ENCODE measurements at places on chromosomes 6 and 20. TPM values are rescaled to one million over a fixed set of nuclear protein-coding genes. Genes with fewer than 3 reads are reported as not detected.

The EFCAB8 gene
- total RNA-seq: 0.49 TPM

The CAPN11 gene
- 0.82 TPM for total RNA-seq

The RHAG gene
- total RNA-seq: 1.4 TPM

The SNAP25 gene
- 5.1 TPM for total RNA-seq

The LY86 gene
- total RNA-seq: 2.7 TPM

The VNN1 gene
- total RNA-seq: 3.2 TPM

The ARMH2 gene
- not detected for total RNA-seq

The C6orf132 gene
- total RNA-seq: 0.71 TPM

The PROCR gene
- total RNA-seq: 53.5 TPM

- no peak overlapping the region for H3K27ac ChIP-seq
- H3K4me3 ChIP-seq: no peak overlapping the region
- no peaks in the 10 kb centered on the region for H3K27me3 ChIP-seq
- no peaks in the 10 kb centered on the region for H3K36me3 ChIP-seq
Measured at GRCh38 chr20:35248641-35249475, 22.4 kb downstream of the MMP24 start.

DNA sequence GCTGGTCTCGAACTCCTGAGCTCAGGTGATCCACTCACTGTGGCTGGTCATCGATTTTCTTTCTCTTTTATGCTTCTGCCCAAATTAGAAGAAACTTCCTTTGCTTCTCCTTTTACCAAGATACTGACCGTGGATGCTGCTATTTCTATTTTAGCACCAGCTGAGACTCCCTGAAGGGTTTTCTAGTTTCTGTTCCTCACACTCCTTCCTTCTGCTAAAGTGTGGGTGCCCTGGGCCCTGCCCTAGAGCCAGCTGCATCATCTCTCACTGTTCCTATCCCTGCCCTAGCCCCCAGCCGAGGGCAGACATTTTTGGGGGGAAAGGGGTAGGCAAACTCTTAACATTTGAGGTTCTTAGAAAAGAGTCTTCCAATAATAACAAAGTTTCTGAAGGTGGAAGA, 6.3 kb downstream of the SMOC2 start:
- H3K4me1 ChIP-seq: no peaks in the 10 kb centered on the region
- no peak overlapping the region for H3K4me3 ChIP-seq
- no peaks in the 10 kb centered on the region for H3K36me3 ChIP-seq
- peaks cover 4% of the 10 kb centered on the region for H3K27me3 ChIP-seq
- no peak for DNase-seq

DNA sequence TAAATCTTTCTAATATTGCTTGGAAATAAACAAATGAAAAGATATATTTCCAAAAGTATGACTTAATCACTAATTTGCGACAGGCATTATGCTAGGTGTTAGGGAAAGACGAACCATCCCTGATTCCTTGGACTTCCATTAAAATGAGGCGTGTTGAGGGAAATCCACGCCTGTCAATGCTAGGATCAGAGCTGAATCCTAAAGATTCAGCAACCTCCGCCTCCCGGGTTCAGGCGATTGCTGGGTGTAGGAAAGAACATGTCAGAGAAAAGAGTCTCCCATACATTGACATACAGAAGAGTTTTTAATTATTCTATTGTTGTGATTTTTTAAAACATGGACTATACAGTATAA, 16.8 kb upstream of the PRSS16 start:
- peaks cover 29% of the 10 kb centered on the region for H3K27me3 ChIP-seq
- no peaks in the 10 kb centered on the region for H3K4me1 ChIP-seq
- DNase-seq: no peak
- no peaks in the 10 kb centered on the region for H3K36me3 ChIP-seq

GRCh38 chr6:15642276-15642675, 20.6 kb downstream of the DTNBP1 start:
- H3K27me3 ChIP-seq: no peaks in the 10 kb centered on the region
- H3K27ac ChIP-seq: no peak overlapping the region
- H3K4me1 ChIP-seq: no peaks in the 10 kb centered on the region
- peaks cover 11% of the 10 kb centered on the region for H3K36me3 ChIP-seq
- H3K4me3 ChIP-seq: no peak overlapping the region
- DNase-seq: no peak

DNA sequence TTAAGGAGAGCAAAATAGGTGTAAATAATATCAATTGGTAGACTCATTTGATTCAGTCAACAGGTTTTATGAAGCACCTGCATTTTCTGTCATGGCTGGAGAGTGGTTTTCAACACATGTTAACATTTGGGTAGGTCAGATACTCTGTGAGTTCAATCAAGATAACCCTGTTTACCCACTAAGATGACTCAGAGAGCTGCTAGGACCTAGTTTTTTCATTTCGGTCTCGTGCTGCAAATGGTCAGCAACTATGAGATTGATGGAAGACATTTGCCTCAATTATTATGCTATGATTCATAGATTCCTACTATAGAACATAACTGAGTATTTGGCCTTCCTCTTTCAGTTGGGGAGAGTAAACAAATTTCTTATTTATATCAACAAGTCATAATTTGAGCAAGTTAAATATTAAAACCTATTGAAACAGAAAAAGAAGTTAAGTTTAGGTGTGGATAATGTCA, 391.4 kb upstream of the CITED2 start:
- no peak overlapping the region for H3K4me3 ChIP-seq
- no peaks in the 10 kb centered on the region for H3K36me3 ChIP-seq
- peak overlapping the region; percentile 82 for H3K27ac ChIP-seq
- DNase-seq: no peak

GRCh38 chr6:57064809-57065208, 18.3 kb downstream of the KIAA1586 start:
- H3K4me3 ChIP-seq: no peak overlapping the region
- no peak for DNase-seq
- H3K36me3 ChIP-seq: peaks cover 25% of the 10 kb centered on the region
- H3K27me3 ChIP-seq: no peaks in the 10 kb centered on the region
- no peaks in the 10 kb centered on the region for H3K4me1 ChIP-seq
- H3K27ac ChIP-seq: no peak overlapping the region

DNA sequence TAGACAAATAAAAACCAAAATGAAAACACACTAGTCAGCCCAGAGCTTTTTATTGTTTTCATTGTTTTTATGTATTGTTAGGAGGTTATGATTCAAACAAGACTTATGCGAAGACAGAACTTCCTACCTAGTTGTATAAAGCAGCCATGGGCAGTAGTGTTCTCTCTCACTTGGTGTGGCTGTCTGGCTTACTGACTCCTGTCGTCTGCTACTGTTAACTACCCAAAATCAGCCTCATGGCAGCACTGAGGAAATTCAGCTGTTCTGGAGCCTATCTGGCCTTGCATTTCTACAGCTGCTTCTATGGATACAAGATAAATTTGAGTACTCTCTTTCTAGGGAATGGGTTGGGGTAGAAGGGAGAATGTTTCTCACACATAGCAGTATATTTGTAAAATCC, 20.4 kb downstream of the VTA1 start:
- peaks cover 4% of the 10 kb centered on the region for H3K36me3 ChIP-seq
- H3K4me1 ChIP-seq: peaks cover 8% of the 10 kb centered on the region
- no peak for DNase-seq
- H3K27me3 ChIP-seq: no peaks in the 10 kb centered on the region

GRCh38 chr6:41651246-41651961, 13.1 kb downstream of the MDFI start:
- H3K36me3 ChIP-seq: no peaks in the 10 kb centered on the region
- H3K27me3 ChIP-seq: no peaks in the 10 kb centered on the region
- no peak overlapping the region for H3K27ac ChIP-seq
- peak; percentile 43 for DNase-seq

GRCh38 chr6:144594585-144594984, 309.4 kb downstream of the UTRN start:
- no peak overlapping the region for H3K27ac ChIP-seq
- no peaks in the 10 kb centered on the region for H3K36me3 ChIP-seq
- no peak for DNase-seq
- no peaks in the 10 kb centered on the region for H3K4me1 ChIP-seq
- H3K27me3 ChIP-seq: no peaks in the 10 kb centered on the region
- H3K4me3 ChIP-seq: no peak overlapping the region

DNA sequence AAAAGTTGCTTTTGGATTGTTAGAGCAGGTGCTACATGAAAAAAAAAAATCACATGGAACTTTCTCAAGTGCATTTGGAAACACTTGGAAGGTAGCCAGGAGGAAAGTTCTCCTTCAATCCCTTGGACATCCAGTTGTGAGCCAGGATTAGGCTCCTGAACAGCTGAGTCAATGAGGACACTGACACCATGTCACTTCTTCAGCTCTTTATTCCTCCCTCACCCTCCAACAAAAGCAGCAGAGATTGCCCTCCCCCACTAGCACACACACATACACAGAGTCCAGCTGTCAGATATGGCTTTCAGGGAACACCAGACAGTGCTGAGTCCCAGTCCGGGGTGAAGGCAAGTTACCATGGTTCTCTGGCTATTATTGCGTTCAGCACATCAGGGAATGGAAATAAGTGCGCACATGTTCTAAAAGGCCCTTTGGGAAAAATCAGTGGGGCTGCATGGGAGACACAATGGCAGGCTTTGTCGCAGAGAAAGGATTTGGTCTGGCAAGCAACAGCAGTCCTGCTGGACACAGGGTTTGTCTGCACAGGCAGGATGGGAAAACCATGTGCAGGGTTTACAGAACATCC, 124.7 kb upstream of the MARCKS start:
- H3K36me3 ChIP-seq: no peaks in the 10 kb centered on the region
- H3K4me1 ChIP-seq: peaks cover 18% of the 10 kb centered on the region
- no peak overlapping the region for H3K4me3 ChIP-seq
- no peaks in the 10 kb centered on the region for H3K27me3 ChIP-seq

DNA sequence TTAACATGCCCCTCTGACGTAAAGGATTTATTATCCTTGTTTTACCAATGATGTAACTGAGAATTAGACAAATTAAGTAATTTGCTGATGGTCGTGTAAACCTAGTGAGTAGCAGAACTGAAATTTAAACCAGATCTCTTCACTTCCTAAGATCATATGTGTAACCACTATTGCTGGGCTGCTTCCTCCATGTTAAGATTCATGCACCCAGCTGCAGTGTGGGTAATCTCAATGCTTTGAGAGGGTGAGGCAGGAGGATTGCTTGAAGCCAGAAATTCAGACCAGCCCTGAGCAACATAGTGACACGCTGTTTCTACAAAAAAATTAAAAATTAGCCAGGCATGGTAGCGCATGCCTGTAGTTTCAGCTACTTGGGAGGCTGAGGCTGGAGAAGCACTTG, 97.9 kb downstream of the L3MBTL3 start:
- H3K36me3 ChIP-seq: no peaks in the 10 kb centered on the region
- no peak overlapping the region for H3K27ac ChIP-seq
- H3K4me1 ChIP-seq: no peaks in the 10 kb centered on the region
- DNase-seq: no peak
- no peak overlapping the region for H3K4me3 ChIP-seq

GRCh38 chr6:118810420-118811027, 83.4 kb upstream of the ASF1A start:
- DNase-seq: no peak
- no peak overlapping the region for H3K4me3 ChIP-seq
- H3K4me1 ChIP-seq: no peaks in the 10 kb centered on the region
- H3K36me3 ChIP-seq: peaks cover 19% of the 10 kb centered on the region
- no peaks in the 10 kb centered on the region for H3K27me3 ChIP-seq

GRCh38 chr6:129351807-129352206, 358.2 kb downstream of the ARHGAP18 start:
- DNase-seq: no peak
- H3K36me3 ChIP-seq: no peaks in the 10 kb centered on the region
- no peaks in the 10 kb centered on the region for H3K4me1 ChIP-seq
- H3K27ac ChIP-seq: no peak overlapping the region
- H3K4me3 ChIP-seq: no peak overlapping the region

DNA sequence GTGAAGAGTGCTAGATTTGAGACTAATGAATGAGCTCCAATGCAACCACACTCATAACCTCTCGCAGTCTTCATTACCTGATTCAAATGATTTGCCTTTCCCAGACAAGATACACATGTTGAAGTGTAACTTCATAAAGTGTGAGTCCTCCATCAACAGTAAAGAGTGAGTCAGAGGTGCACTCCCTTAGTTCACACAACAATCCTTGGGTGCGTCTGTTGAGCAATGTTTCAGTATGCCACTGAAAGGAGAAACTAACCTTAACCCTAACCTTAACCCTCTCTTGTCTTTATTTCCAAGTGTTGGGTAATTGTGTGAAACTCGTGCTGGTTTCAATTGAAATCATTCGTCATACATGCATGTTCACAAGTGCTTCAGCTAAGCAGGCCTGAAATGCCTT, 21.0 kb upstream of the RIN2 start:
- no peak overlapping the region for H3K27ac ChIP-seq
- H3K4me1 ChIP-seq: no peaks in the 10 kb centered on the region
- DNase-seq: no peak
- peaks cover 6% of the 10 kb centered on the region for H3K27me3 ChIP-seq
